ENCODE measurements at places on chromosomes 1 and 21.

DNA sequence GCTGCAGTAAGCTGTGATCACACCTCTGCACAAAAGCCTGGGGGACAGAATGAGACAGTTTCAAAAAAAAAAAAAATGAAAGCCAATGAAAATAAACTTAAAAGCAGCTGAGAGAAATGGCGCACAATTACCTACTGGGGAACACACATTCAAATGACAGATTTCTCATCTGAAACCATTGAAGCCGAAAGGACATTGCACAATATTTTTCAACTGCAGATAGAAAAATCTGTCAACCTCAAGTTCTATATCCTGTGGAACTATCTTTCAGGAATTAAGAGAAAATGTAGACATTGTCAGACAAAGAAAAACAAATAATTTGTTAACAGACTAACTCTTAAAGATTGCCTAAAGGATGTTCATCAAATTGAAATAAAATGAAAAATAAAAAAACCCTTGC is 442.8 kb downstream of the MATN1 start:
- DNase-seq = no peak

DNA sequence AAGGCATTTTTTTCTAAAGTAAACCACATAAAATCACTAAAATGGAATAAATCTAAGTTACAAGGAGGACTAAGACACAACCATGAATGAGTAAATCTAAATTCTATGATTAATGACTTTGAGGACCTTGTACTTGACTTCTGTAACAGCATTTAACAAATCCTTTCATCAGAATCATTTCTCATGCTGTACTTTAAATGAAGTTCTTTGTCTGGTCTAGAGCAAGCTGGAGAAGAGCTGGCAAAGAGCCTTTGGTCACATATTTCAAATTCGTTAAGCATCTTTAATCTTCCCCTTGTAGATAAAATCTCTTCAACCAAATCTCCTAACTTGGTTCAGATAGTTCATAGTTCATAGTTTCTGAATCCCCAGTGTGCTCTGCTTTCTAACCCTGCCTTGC is 405.4 kb downstream of the PTPRC start:
- DNase-seq = no peak

DNA sequence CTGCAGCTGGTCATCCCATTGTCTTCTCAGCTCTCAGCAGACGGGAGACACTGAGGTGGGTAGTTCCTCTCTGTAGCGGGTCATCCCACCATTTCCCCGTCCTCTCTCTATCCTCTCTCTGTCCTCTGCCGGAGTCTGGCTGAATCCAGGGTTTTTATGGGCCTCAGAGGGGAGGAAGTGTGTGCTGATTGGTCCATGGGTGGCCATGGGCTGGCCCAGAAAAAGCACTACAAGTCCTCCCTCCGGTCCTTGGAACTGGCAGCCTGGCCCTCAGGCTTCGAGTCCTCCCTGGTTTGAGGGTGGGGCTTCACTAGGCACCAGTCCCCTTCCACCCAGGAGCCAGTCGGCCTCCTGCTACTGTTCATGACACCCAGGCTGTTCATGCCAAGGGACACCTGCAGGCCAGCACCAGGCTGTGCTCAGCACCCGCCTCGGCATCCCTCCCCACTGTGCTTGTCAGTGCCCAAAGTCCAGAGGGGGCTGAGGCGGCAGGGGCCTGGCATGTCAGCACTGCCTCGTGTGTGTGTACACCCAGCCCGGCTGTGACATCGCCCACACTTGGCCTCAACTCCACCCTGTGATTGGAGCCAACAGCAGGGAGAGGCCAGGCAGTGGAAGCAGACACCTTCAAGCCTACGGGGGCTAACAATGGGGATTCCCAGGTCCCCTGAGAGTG is 23.0 kb upstream of the LRRC8C start:
- no peak for DNase-seq

GRCh38 chr1:19006000-19006399 is 49.5 kb upstream of the IFFO2 start:
- no peak for DNase-seq

GRCh38 chr21:29072873-29073221 is 601 bp downstream of the CCT8 start:
- no peak for DNase-seq

DNA sequence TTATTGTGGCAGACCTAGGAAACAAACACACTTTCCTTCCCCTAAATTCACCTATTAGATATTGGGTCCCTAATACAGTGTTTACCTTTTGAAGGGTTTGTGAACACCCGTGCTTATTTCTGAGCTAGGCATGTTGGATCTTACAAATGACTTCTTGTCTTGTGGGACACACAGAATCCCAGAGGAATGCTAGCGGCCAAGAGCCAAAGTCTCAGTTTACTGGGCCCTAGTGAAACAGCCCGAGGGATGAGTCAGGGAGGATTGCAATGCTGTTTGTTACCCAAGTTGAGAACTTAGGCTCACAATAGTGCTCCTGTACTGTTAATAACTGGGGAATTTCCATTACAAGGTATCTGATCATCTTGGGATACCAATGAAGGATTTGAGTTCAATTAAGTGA is 100.1 kb upstream of the AKT3 start:
- no peak for DNase-seq

GRCh38 chr21:14690886-14691285 is 144.8 kb upstream of the SAMSN1 start:
- no peak for DNase-seq

- DNase-seq = peak; percentile 73
Observed at GRCh38 chr1:167697667-167698141, 24.1 kb upstream of the MPZL1 start.

DNA sequence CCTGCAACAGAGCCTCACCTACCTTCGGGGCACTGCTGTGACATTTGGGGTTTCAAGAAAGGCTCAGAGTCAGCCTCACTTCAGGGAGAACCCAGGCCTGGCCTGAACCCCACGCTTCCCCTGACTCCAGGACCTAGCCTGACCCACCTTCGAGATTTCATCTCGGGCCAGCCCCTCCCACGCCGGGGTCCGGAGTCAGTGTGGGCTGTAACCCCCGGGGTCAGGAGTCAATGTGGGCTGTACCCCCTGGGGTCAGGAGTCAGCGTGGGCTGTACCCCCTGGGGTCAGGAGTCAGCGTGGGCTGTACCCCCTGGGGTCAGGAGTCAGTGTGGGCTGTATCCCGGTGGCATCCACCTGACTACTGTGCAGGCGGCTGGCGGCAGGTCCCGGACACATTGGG is 183.0 kb upstream of the RAB4A start:
- DNase-seq = no peak

GRCh38 chr1:98854137-98854536 is 150.5 kb downstream of the PLPPR5 start:
- DNase-seq = no peak

GRCh38 chr1:192201303-192201702 is 43.0 kb downstream of the RGS18 start:
- no peak for DNase-seq

- no peak for DNase-seq
Observed at GRCh38 chr1:3881193-3881480, 18.9 kb downstream of the C1orf174 start.

GRCh38 chr21:33428669-33429068 is 25.5 kb downstream of the IFNGR2 start:
- DNase-seq = no peak

DNA sequence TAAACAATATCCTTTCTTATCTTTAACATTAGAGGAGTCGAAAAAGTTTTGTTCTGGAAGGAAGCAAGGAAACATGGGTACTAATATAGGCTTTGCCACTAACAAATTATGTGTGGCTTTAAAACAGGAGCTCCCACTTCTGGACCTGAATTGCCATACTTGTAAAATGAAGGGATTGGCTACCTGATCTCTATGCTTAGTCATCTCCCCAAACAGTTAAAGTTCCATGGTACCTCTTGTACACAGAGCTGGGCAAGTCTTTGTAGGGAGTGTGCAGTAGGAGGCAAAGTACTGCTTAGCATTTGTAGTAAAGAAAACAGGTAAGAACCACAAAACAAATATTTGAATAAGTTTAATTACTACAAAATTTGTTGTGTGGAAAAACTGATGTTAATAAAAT is 81.3 kb downstream of the MAST2 start:
- peak; percentile 63 for DNase-seq

DNA sequence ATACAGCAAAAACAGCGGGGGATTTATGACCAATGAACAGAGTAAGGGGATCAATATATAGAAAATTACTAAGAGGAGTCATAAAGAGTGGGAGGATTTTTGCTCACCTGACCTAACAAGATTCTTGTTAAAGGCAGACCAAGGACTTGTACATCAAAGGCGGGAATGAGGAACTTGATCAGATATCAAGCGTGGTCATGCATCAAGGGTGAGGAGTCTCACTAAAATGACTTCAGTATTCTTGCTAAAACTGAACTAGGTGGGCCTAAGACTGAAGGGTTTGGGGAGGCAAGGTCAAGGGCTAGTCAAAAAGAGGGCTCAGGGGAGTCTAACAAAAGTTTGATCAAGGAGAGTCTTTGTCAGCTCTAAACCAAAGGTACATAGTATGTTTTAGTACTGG is 2.1 kb downstream of the MOV10 start:
- DNase-seq = no peak

- DNase-seq = no peak
Observed at GRCh38 chr1:169318536-169319244, 48.9 kb downstream of the NME7 start.

- DNase-seq = no peak
Observed at GRCh38 chr1:56501426-56501825, 77.9 kb downstream of the PLPP3 start.

GRCh38 chr1:212607913-212608391 is 609 bp upstream of the ATF3 start:
- DNase-seq = no peak

- DNase-seq = no peak
Observed at GRCh38 chr1:119731741-119732430, 20.2 kb downstream of the PHGDH start.

DNA sequence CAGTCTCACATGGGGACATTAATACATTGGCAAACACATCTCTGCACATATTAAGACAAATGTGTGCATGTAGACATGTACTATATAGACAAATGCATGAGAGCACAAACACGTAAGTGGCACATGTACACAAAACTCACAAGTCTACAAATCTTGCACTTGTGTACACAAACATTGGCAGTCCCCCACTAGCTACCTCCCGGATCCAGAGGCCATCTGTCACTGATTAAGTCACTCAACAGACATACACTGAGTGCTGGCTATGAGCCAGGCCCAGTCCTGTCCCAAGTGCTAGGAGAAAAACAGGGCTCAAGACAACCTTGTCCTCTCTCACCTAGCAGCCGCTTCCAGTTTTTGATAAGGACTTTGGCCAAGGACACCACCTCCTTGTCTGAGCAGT is 7.0 kb downstream of the TCEA3 start:
- peak; percentile 18 for DNase-seq

GRCh38 chr1:54037476-54037875 is 15.5 kb downstream of the TMEM59 start:
- no peak for DNase-seq

DNA sequence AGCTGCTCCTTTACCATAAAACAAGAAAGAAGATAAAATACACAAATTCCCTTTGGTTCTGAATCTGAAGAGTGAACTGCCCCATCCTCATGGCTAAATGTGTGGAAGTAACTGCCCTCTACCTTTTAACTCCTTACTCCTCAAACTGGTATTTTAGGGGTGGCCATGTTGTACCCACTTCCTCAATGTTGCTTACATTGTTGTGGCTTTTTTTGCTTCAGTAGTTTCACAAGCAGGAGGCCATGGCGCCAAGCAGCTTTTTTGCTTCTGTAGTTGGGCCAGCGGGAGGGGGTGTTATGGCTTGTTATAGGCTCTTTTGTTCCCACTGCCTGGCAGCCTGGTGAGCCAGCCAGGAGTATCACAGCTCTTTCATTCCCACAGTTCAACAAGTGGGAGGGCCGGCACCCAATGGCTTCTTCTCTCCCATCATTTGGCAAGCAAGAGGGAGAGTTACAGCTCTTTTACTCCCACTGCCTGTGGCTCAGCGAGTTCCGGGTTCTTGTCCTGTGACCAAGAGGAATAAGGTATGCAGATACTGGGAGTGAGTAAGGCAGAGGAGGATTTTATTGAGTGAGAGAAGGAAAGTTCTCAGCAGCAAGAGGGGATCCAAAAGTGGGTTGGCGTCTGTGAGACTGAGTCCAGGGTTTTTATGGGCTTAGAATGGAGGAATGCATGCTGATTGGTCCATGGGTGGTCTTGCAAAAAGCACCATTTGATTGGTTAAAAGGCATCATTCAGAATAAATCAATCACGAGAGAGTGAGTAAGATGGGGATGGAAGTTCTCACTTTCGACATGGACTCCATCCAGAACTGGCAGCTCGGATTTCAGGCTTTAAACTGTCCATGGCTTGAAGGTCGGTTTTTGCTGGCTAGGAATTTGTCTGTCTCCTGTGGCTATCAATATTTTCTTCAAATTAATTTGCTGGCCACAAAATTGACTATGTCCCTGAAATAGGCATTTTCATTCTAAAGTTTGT is 429.6 kb downstream of the HLX start:
- DNase-seq = no peak

DNA sequence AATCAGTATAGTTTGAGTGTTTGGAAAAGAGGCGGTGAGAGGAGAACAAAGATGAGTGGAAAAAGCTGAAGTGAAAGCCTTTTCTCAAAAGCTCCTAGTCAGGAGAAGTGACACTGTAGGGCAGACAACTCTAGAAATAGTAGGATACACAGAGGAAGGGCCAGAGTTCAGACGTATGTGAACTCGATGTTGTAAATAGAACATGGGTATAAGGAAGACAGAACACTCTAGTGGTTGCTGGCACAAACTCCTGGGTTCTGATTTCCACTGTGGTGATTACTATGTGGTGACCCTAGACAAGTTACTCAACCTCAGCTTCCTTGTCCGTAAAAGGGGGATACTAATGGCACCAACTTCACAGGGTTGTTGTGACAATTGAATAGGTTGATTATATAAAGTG is 30.2 kb upstream of the MGST3 start:
- DNase-seq = no peak

DNA sequence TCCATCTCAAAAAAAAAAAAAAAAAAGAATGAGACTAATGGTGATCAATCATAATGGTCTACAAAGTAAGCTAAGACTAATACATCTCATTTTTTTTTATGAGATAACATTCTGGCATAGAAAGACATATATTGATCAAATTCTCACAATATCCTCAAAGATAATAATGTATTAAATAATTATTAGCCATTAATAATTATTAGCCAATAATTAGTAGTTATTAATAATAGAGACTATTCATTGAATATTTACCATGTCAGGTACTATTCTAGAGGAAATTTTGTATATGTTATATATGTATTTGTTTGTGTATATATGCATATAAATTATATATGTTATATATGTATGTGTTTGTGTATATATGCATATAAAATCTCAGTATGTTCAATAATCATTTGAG is 137.7 kb upstream of the PTBP2 start:
- DNase-seq = no peak

DNA sequence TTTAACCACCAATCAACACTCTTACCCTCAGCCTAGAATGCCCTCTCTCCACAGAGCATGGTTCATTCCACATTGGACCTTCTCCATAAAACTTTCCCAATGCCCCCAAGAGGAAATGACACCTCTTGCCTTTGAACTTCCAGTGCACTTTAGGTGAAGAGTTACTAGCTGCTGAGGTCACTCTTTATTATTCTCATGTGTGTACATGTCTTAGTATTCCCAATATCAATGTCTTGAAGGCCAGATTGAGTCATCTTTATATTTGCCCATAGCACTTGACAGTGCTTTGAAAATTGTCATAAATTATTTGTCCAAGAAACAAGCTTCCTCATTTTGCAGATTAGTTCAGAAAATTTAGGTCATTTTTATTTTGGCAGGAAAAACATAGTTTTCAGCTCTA is 8.1 kb upstream of the DNASE2B start:
- DNase-seq = no peak

All from LNCaP clone FGC (cell line).